ENCODE measurements at places on chromosomes 2 and 18.

DNA sequence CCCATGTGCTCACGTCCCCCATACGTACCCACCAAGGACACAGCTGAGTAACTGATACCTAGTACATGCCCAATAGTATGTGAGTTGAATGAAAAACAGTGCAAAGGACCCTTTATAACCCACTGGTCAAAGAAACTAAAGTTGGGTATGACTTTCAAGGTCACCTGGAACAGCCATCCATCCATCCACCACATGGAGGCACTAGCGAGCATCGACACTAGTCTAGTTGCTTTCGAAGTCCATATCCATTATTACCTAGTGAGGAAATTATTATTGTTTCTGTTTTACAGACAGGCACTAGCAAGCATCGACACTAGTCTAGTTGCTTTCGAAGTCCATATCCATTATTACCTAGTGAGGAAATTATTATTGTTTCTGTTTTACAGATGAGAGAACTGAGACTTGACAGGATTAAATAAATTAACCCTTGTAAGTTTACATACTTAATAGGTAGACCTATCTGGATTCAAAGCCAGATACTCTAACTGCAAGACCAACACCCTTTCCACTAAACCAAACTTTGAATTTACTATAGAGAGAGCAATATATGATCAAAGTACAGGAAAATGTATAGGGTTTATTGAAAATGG is 233.7 kb downstream of the METTL4 start:
- DNase-seq = no peak

DNA sequence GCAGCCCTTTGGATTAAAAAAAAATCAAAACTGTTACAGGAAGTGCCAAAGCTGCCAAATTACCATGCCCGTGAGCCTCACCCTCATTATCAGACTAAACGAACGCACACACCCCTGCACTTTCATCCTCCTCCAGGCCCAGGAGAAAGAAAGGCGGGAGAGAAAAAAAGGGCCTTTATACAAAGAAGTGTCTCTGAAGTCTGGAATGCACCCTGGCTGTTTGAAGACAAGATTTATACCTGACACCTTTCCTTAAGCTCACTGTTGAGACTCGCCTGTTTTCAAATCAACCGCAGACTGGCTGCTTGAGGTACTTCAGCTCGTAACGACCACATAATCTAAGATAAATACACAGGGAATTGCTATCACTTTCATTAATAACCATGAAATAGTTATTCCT is 31.0 kb downstream of the EDAR start:
- DNase-seq = no peak

GRCh38 chr2:197307236-197307932 is 3.2 kb downstream of the ANKRD44 start:
- DNase-seq = peak; percentile 79

DNA sequence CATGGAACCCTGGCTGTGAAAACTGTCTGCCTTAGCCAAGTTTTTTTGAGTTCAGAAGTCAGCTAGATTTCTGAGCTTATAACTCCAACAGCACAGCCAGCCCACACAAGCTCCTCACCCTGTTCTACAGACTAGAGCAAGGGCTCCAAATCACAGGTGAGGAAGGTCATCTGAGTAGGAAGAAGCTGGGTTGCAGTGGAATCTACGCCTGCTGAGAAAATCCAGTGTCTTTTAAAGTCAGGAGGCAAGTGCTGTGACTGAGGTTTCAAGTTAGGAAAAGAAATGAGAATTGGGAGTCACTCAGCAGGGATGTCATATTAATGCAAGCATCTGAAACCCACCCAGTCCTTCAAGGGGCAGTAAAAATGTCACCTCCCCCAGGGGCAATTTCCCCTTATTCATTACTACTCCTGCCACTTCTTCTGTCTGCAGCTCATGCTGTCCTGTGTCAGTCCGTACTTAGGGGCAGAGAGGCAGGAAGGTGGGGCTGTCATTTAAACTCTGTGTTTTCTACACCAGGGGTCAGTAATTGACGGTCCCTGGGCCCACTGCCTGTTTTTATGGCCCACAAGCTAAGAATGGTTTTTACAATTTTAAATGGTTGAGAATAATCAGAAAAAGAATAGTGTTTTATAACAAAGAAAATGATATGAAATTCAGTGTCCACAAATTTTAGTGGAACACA is 551.1 kb downstream of the BCL11A start:
- DNase-seq = no peak

GRCh38 chr2:216498070-216498378 is 620 bp upstream of the RPL37A start:
- no peak for DNase-seq

DNA sequence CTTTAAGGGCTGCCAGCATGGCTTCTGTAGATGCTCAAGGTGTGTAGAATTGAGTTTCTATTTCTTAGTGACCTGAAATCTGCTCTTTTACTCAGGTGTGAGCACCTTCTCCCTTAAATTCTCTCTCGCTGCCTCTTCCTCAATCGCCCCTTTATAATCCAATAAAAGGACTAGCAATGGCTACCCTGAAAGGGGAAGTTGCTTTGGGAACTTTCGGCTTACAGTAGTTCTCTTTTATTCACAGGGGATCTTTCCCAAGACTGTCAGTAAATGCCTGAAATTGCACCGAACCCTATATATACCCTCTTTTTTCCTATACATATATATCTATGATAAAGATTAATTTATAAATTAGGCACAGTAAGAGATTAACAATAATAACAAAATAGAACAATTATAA is 121.8 kb downstream of the ACTR3 start:
- DNase-seq = peak; percentile 68

GRCh38 chr18:59001166-59001565 is 136.5 kb downstream of the ZNF532 start:
- no peak for DNase-seq

Data from Kasumi-1 (cell line).